CD4-positive, alpha-beta T cell treated with Interleukin-2 at 100 ng/mL for 4 hours (primary cell): ENCODE measurements at places on chromosomes 13 and 19.

DNA sequence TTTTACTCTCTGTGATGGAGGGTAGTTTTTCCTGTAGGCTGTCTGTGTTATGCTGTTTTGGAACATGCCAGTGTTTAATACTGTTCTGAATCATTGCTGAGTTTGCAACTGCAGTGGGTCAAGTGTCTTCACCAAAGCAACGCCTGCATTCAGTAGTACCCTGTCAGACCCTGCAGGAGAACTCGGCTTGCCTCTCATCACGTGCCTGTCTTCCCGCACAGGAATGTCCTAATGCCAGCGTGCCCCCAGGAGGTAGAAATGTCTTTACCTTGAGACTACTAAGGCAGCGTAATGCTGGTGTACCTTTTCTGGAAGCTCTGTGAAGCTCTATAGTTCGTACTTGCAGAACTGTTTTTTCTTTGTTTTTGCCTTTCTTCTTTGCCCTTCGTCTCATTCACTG, 42.3 kb downstream of the POLR1D start:
- no peak for DNase-seq

- peak; percentile 23 for DNase-seq
These were observed 957 bp downstream of the NUMBL start for GRCh38 chr19:40689339-40690049.

- DNase-seq = no peak
These were observed 9.5 kb upstream of the ERFL start for GRCh38 chr19:41937525-41938468.

GRCh38 chr19:54045771-54046170, 17.9 kb downstream of the VSTM1 start:
- DNase-seq = no peak

DNA sequence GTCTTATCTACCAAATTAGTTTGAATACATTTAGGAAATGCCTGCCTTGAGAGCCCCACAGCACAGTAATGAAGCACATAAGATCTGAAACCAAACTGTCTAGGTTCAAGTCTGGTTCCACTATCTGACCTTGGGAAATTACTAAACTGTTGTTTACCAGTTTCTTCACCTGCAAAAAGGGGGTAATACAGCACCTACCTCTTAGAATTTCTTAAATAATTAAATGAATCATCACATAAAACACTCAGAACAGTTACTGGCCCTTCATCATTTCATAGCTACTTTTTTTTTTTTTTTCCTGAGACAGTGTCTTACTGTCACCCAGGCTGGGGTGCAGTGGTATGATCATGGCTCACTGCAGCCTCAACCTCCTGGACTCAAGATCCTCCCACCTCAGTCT, 59.6 kb downstream of the USP12 start:
- DNase-seq = no peak

- no peak for DNase-seq
These were observed 5.6 kb upstream of the TEX29 start for GRCh38 chr13:111314852-111315251.

DNA sequence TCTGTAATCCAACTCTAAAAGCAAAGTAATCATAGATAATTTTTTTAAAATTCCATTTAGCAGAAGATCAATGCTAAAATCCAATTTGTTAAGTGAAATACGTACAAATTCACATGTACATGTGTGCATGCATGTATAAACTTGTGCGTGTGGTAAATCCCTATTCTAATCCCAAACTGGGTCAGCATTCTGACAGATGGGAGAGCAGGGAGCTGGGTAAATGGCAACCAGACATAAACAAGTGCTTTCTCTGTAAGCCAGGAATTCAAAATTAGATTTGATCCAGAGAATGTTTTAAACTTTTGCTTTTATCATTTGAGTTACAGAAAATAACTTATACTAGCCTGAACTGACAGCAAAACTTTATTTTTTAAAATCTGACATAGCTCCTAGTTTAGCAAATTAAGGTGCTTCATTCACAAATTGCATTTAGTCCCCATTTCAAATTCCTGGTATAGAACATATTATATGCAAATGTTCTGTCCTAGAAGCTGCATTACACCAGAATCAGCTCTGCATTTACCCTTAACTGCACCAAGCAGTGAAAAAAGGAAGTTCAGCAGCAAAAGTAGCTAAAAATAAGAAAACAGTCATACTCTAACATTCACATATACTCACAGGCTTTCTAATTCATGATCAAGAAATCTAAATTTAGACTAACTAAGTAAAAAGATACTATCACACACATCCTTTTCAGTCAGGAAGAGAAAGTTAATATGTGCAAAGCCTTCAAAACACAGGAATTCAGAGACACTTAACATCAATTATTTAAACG, 32.6 kb downstream of the UBL3 start:
- DNase-seq = no peak

- no peak for DNase-seq
These were observed 153.9 kb downstream of the TEX29 start for GRCh38 chr13:111474136-111475002.

DNA sequence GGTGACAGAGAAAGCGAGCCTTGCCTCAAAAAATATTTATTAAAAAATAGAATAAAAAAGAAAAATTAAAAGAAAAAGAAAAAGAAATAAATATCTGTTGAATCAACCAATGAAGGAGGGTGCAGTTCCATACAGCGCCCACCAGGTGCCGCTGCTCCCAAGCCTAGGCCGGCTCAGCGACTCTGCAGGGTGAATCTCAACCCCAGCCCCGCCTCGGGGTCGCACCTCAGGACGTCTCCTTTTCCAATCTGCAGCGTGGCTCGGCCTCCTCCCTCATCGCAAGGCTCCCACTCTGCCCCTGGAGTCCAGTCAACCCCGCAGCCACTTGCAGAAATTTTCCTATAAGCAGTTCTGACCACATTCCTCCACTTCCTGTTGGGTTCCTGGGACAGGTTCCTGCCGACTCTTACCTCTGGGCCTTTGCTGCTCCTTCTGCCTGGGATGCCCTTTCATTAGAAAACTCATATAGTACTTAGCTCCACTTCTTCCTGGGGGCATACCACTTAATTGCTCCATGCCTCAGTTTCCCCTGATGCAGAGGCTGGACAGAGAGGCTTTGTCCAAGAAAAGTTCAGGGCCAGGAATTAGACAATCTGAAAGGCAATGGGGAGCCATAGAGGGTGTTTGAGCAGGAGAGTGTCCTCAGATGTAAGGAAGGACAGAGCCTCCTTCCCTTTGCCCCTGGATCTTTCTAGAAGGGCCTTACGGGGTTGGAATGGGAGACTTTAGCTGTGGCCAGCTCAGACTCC, 24.3 kb downstream of the NFILZ start:
- peak; percentile 68 for DNase-seq

DNA sequence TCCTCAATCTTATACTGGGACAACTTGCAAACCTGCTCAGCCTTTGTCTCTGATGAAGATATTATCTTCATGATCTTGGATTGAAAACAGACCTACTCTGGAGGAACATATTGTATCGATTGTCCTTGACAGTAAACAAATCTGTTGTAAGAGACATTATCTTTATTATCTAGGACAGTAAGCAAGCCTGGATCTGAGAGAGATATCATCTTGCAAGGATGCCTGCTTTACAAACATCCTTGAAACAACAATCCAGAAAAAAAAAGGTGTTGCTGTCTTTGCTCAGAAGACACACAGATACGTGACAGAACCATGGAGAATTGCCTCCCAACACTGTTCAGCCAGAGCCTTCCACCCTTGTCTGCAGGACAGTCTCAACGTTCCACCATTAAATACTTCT, 4.0 kb upstream of the KLK3 start:
- no peak for DNase-seq

- peak; percentile 88 for DNase-seq
These were observed 977 bp upstream of the EFNB2 start for GRCh38 chr13:106536244-106537034.

GRCh38 chr19:55638864-55639359, 1.9 kb upstream of the ZNF580 start:
- peak; percentile 70 for DNase-seq

DNA sequence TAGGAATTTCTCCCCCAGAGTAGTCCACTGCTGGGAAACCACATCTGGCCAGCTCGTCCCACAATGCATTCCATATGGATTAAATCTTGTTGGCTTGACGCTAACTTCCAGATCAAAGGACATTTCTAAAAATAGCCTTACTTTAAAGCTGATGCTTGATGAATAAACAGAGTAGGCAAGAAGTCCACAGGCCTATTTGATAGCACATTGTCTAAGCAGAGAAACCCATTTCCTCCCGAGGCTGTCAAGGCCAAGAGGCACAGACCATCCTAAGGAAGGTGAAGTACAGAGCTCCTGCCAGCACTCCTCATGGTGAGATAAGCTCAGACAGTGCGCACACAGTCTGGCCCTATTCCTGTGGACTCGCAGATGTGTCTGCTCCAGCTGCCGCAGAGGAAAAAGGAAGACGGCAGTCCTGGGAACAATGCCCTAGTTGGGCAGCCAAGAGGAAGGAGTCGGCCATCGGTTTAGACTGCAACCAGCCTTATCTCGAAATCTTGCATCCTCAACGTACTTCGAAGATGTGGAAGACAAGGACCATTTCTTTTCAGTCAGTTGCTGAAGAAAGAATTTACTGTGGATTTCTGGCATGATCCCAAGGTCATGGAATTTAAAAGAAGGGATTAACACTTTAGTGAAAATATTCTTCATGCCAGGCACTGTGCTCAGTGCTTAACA, 156.8 kb downstream of the RGCC start:
- DNase-seq = no peak

- DNase-seq = no peak
These were observed 1590.0 kb upstream of the PCDH20 start for GRCh38 chr13:63005625-63006024.

GRCh38 chr19:16335226-16335625, 10.6 kb downstream of the KLF2 start:
- DNase-seq = peak; percentile 52

DNA sequence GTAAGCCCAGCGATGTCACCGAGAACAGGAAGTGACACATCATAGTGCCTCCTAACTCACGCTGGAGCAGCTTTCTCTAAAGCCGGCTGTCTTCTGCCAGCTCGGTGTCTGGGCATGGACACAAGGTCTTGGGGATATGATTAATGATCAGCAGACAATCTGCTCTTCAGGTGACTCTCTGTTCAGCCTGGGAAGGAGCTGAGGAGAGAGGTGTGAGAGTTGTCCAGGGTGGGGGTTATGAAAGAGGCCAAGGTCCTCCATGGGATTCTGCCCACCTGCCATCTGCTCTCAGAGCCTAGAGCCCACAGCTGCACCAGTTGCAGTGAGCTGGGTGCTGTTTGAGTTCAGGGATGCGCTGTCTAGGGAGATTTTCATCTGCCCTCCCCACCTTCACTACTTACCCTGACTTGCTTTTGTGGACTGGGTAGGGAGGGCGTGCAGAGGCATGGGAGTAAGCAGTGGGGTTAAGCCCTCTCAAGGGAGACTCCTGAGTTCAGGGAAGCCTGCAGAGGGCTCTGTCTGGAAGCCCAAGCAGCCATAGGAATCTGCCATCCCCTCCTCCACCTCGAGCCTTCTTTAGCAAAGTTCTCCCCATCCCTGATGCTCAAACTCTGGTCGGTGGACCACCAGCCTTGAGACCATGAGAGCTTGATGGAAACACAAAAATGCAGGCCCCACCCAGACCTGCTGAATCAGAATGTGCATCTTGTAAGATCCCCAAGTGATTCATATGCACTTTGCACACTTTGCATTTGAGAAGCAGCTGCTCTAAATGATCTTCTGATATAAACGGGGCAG, 539.7 kb downstream of the RFC3 start:
- DNase-seq = no peak

DNA sequence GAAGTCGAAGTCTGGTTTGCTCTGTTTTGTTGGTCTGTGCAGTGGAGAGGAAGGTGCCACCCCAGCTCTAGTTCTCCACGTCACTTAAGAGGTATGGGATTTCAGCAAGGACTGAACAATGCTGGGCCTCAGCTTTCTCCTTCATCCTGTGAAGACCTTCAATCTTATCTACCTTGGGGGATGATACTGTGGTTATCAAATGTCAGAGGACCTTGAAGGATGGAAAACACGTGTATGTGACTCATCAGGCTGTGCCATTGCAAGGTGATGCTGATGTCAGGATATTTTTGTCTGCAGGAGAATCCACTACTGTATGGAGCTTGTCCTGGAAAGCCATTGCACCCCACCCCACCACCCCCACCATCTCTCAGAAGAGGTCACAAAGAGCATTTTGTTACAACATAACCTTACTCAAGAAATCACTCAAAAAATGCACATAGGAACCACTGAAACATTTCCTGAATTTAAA, 81.4 kb upstream of the UQCRFS1 start:
- no peak for DNase-seq

DNA sequence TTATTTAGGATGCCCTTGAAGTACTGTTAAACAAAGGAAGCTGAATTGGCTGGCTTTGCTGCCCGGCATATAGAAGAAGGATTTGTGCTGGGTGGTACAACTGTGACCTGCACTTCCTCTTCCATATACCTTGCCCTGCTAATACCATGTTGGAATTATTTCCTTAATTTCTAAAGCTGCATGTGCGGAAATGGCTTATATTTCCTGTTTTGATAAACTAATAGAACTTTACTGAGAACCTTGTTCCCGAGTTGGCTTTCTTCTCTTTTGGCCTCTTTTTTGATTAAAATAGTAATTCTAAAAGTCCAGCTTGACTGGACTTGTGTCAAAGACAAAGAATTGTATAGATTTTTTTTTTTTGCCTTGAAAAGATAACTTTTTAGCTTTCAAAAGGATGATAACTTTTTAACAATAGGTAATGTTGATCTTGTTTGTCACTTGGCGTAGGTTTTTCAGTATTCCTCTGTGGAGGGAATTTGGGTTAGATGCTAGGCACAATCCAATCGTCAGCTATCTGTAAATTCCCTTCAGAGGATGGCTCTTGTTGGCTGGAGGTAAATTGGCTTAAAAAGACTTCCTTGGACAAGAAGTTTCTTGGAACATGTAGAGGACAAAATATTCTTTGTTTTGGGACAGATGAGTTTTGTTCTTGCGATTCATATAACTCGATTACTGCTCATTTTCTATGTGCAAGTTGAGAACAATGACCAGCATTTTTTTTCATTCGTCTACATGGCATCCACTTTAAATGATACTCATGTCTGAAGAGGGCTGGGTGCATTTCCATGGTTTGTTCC, 41.4 kb downstream of the COL4A2 start:
- no peak for DNase-seq

GRCh38 chr19:46463516-46463915, 7.8 kb downstream of the PNMA8A start:
- DNase-seq = no peak

- DNase-seq = no peak
These were observed 2275.8 kb upstream of the PCDH20 start for GRCh38 chr13:63691474-63691873.

DNA sequence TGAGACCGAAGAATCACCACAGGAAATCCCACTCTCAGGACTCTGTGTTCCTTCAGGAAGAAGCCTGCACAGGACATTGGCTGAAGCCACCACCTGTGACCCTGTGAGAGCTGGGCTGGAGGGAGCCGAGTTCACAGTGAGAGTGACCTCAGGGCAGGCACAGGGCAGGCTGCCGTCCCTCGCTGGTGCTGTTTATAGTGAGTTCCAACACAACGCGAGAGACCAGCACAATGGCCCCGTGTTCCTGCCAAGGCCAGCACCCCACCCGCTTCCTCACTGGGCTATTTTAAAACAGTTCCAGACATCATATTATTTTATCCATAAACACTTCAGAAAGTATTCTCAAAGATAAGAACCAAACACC, 18.4 kb upstream of the GAS6 start:
- DNase-seq = no peak
